ENCODE measurements at places on chromosomes 7 and 10.

GRCh38 chr7:128437426-128438332 is 18.0 kb upstream of the HILPDA start:
- no peak for DNase-seq

GRCh38 chr10:101832325-101832771 is 11.3 kb downstream of the KCNIP2 start:
- DNase-seq: no peak

- no peak for DNase-seq
Measured at GRCh38 chr7:140640727-140641523, at the start of gene DENND2A. TSS of gene DENND2A (minus strand) at chr7:140640813. CDS start at chr7:140602397, 38,416 bp downstream.

- DNase-seq: no peak
Measured at GRCh38 chr7:131909151-131909768, 352.8 kb upstream of the PODXL start.

GRCh38 chr7:50216626-50217025 is 87.9 kb upstream of the IKZF1 start:
- DNase-seq: no peak

DNA sequence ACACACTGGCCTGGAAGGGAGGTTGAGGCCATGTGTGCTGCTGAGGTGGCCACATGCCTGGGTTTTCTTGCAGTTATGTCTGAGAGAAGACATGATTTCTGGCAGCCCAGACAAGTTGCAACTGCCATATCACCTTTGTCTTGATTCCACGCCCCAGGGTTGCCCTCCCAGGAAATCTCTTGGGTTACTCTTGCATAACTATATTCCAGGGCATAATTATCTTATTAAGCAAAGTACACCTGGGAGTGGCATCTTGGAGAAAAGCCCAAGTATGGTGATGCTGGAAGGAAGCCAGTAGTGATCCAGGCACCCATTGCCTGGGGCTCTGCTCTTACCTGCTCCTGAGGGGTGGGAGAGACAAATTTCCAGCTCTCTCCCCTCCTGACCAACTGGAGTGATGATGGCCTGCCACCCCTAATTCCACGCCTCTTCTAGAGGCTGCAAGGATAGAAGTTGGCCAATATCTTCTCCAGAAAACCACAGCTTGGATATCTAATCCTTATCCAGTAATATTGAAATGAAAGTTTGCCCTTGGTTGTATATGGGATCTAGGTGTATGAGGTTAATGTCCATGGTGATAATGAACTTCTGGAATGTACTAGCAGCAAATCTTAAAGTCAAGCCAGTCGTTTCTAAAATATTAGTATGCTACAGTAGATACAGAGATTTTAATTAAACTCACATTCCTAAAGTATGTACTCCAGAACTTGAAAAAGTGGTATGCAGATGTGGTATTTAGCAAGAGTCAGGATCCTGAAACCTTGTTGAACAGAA is 5.0 kb downstream of the AKR1B10 start:
- no peak for DNase-seq

DNA sequence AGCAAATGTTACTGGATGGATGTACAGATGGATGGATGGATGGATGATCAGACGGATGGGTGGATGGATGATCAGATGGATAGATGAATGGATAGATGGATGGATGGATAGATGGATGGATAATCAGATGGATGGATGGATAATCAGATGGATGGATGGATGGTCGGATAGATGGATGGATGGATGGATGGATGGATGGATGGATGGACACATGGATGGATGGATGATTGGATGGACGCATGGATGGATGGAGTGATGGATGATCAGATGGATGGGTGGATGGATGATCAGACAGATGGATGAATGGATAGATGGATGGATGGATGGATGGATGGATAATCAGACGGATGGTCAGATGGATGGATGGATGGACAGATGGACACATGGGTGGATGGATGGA is 90.3 kb upstream of the TCF7L2 start:
- no peak for DNase-seq

- no peak for DNase-seq
Measured at GRCh38 chr7:94001396-94001795, 2.8 kb downstream of the BET1 start.

DNA sequence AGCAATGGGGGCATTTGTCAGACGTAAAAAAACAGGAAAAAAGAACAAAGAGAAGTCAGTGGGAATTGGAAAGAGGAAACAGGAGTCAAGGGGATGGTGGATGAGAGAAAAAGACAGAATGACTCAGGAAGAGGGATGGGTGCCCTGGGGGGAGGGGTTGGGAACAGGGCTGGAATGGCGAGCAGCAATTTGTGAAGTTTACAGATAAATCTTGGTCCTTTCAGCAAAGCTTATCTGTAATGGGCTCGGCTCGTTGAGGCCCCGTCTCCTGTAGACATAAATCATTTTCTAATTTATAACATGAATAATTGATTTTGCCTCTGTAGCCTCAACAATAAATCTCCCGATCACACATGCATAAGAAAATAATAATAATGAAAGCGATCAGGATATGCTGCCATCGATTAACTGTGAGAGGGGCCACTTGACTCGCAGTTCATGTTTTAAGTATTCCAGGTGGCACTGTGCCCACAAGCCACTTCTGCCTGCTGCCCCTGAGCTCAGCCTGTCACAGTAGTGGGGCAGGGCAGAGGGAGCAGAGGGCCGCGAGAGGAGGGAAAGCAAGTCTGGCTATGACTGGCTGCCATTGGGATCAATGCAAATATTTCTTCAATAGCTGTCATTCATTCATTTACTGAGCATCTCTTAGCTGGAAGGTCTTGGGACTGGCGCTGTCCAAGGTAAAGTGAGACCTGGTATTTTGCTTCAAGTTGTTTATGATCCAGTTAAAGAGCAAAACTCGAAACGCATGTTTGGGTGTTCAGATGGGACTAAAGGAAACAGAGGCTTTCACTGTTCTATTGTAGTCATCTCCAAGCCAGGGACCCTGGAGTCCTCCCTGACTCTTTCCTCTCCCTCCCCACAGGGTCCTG is 47.4 kb upstream of the R3HCC1L start:
- no peak for DNase-seq

DNA sequence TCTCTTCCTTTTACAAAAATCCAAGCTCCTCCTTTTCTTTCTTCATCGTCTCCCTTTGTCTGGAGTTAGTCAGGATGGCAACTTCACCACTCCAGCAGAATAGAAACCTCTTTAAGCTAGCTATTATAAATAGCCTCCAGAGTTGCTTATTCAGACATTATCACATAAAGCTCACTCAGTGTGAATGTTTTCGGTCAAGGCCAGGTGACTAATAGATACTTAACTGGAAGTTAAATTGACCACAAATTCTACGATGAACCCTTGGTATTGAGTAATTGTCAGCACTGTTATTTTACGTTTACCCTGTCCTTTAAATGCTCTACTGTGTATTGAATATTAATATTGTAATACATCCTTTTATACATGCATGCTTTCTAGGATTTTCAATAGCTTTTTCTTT is 340.4 kb downstream of the OTUD1 start:
- no peak for DNase-seq

DNA sequence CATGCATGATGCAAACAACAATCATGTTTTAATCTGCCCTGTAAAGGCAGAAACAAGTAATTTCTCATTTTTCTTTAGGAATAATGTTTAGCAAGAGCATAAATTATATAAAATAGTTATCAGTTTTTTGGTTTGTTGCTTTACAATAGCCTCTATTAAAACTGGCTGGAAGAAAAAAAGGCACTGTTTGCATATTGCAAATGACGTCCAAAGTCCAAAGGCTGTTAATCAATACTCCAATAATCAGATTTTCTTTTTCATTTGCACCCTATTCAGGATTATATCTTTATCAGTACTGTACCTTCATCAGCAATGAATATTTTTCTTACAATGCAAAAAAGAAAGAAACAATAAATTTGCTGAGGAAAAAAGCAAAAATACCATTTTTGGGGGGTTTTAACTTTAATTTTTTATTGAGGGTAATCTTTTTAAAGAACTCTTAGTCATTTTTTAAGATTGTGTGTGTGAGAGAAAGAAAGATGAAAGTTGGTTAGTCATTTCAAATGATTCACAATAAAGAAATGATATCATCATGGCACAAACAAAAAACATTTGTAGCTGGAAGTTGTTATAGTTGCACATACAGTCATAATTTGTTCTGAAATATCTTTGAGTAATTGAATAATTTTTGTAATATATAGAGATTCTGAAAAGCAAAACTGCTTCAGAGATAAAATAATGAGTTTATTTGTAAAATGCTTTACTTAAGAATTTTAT is 44.4 kb upstream of the AKR1C2 start:
- DNase-seq: no peak

GRCh38 chr10:56633876-56634452 is 272.9 kb upstream of the ZWINT start:
- DNase-seq: no peak
